Activated T-helper 9 cell treated with anti-CD3 and anti-CD28 coated beads, Interleukin-2, amount 50 U/mL, for 16 hours (primary cell): ENCODE measurements at places on chromosomes 5 and 9.

DNA sequence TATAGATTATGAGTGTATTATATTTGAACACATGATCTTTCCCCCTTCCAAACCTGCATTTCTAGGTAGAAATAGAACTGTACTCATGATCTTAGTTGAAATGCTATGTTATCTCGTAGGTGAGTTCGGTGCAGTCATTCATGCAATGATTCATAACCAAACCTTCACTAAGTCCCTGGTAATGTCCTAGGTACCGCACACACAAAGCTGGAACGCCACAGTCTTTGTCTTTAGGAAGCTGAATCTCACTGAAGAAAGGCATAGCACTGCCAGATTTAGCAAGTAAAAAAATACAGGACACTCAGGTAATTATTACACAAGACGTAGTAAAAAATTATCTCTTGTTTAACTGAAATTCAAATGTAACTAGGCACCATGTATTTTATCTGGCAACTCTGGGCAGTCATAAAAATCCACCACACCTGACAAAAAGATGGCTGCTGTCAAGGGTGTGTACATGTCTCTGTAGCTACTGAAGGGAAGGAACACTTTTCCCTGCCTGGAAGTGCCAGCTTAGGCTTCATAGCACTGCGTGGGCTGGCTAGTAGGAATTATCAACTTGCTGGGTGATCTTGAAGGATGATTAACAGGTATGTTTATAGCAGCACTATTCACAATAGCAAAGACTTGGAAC lies 28.0 kb upstream of the TXN start:
- DNase-seq, result no peak

DNA sequence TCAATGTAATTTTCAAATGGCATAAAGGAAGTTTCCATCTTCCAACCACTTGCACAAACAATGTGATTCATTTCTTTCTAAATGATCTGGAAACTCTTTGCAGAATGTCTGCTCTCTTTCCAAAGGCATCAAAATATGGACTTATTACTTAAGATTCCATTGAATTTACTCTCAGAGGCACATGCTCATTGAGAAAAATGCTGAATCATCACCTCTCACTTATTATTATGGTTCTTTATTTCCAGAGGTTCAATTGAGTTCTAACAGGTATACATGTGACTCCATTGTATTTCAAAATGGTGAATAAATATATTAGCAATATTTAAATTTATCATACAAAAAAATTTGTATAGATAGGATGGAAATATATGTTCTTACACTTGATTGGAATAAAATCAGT lies 1140.6 kb downstream of the EFNA5 start:
- DNase-seq, result no peak

GRCh38 chr5:149936700-149937091 lies 7.9 kb downstream of the PDE6A start:
- no peak for DNase-seq

GRCh38 chr5:956941-957747 lies 51.5 kb upstream of the NKD2 start:
- no peak for DNase-seq

DNA sequence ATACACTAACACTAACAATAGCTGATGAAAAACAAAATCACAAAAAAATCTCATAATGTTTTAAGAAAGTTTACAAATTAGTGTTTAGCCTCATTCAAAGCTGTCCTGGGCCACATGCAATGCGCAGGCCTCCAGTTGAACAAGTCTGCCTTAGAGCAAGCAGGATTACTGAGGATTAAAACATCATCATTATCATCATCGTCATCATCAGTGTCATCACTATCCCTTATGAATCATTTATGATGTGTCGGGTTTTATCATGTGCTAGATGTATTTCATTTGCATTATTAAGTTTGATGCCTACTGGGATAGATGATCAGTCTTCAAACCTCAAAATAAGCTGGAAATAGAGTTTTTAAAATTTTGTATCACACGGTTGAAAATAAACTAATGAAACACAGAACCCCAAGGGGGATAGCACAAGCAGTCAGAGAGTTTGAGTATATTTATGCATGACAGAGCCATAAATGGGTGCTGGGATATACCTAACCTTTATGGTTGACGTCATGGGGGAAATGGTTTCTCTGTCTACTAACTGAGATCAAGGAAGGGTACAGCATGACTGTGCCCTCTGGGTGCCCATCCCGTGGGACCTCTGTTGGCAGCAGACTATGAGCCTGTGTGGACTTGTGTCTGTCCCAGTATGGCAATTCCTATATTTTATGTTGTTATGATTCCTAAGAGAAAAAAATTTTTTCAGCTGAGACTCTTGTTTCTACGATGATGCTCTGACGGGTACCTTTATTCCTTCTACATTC lies 150.3 kb upstream of the ADRA1B start:
- no peak for DNase-seq

- DNase-seq, result no peak
Measured at GRCh38 chr5:134873494-134873893, 677 bp upstream of the TXNDC15 start.

GRCh38 chr5:141685591-141685990 lies 3.6 kb upstream of the ARAP3 start:
- no peak for DNase-seq

- DNase-seq, result no peak
Measured at GRCh38 chr5:109563739-109564138, 126.0 kb upstream of the MAN2A1 start.

DNA sequence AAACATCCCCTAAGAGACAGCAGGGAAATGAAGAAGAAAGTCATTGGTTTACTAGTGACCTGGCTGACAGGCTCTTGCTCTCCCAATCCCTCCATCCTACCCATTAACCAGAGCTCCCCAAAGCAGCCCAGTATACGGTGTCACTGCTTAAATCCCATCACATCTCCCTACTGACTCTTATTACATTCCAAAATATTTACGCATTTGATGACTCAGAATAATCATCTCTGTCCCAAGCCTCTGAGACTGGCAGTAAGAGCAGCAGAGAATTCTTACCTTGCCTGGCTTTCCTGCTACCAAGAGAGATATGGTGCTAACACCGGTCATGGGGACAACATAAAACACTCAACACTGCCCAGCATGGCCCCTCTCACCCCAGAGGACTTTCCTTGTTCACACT lies 20.2 kb upstream of the WHRN start:
- DNase-seq, result no peak

- no peak for DNase-seq
Measured at GRCh38 chr5:91925249-91925648, 542.1 kb upstream of the ARRDC3 start.

GRCh38 chr5:99054972-99055371 lies 126.2 kb upstream of the CHD1 start:
- DNase-seq, result no peak

DNA sequence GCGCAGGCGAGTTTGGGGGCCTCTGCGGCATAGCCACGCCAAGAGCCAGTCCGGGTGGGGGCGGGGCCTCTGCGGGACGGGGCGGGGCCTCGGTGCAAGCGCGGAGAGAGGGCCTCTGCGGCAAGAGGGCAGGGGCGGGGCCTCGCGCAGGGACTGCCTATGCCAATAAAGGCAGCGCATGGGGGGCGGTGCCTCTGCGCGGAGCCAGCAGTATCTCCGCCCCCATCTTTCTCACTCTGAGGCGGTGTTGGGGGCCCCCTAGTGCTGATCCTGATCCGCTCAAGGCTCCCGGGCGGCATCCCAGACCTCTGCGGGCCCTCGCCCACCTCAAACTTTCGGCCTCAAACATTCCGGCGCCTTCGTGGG lies 9.2 kb upstream of the GPRIN1 start:
- peak; percentile 63 for DNase-seq

GRCh38 chr5:176621661-176622079 lies 8.7 kb downstream of the SNCB start:
- DNase-seq, result no peak

GRCh38 chr9:128419061-128419925 lies 1.4 kb upstream of the CERCAM start:
- no peak for DNase-seq

DNA sequence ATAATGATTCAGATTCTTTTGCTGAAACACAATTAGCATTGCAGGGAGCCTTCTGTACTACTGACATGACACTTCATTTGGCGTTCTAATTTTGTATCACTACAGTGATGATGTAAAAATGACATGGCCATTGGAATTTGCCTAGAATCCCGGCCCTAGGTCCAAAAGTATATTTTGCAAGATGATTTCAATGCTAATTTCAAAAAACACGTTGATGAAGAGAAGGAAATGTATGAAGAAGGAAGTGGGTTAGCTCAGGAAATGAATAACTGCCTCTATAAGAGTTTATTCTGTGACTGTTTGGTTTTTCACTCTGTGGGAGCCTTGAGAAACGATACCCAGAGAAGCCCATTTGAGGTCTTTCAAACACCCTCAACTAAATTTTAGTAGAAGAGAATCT lies 59.3 kb downstream of the OSTF1 start:
- no peak for DNase-seq

GRCh38 chr9:136672431-136673087 lies 9.8 kb downstream of the EGFL7 start:
- no peak for DNase-seq

DNA sequence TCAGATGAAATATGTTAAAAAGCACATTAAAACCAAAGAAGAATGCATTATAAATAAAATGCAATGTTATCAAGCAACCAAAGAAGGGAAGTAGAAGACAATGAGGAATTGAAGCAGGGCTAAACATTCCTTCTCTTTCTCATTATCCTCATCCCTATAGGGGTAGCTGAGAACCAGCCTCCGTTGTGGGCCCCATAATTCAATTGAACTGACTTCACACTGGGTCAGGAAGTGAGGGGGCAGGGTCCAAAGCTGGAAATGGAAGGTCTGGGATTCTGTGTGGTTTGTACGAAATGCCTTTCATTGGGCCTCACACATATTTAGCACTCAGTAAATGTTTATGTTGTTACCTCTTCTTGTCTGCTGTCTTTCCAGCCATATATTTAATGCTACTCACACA lies 220.4 kb upstream of the CD180 start:
- DNase-seq, result no peak

DNA sequence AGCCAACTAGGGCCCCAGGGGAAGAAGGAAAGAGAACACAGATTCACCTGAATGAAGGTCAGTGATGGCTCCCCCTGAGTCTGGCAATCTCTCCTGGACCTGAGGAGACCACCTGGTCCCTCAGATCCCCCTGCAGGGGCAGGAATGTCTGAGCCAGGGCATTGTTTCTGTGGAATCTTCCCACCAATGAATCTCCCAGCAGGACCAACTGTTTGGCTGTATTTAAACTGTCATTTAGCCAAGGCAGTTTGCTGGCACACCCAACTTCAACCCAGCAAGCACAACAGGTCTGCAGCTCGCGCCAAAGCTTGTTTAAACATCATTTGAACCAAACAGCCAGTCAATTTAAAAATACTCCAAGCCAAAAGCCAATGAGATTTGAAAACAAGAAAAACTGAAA lies 92.6 kb downstream of the SH3TC2 start:
- DNase-seq, result no peak

DNA sequence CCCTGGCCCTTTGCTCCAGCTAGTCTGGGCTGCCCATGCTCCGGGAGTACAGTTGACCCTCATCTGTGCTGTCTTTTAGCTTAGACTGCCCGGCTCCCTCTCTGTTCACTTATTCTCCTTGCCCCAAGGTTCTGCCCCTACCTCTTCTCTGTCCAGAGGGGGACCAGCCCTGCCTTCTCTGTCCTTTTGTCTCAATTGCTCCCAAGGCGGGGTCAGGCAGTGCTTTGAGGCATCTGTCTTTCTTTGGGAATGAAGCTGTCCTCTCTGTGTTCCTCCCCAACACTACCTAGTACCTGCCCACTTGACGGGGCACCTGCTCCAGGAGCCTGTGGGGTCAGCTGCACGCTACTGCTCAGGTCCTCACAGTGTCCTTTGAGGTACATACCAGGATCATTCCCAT lies 59.3 kb downstream of the PSD2 start:
- no peak for DNase-seq

GRCh38 chr9:110078604-110079003 lies 129.4 kb downstream of the C9orf152 start:
- DNase-seq, result no peak

DNA sequence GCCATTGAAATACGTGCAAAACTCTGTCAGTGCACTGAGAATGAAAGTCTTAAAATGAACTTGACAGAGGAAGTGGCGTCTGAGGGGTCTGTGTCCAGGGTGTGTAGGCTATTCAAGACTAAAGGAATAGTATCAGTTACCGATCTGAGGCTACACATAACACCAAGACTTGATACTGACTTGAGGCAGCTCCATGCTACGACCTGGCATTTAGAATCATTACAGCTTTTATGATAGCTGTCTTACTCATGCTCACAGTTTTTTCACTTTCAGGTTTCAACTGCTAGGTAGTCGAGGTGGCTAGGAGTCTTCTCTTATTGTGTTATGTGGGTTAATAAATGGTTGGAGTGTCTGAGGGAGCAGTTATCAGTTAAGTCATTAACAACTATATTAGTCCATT lies 92.8 kb upstream of the SLCO6A1 start:
- DNase-seq, result no peak

DNA sequence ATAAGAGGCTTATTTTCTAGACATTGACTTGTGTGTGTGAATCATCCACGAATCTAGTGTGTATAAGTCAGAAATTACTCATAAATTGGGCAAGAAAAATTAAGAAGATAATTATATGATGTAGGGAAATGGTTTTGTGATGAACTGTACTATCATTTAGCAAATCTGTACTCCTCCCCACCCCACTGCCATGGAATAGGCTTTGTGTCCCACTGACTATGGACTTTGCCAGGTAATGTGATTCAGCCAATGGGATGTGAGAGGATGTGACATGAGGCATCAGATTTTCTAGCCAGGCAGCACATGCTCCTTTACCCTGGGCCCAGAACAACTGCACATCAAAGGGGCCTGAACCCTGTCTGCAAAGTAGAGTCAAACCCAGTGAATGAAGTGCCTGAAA lies 406.6 kb downstream of the CTNND2 start:
- DNase-seq, result no peak

- no peak for DNase-seq
Measured at GRCh38 chr5:24142341-24142740, 502.4 kb downstream of the CDH10 start.

DNA sequence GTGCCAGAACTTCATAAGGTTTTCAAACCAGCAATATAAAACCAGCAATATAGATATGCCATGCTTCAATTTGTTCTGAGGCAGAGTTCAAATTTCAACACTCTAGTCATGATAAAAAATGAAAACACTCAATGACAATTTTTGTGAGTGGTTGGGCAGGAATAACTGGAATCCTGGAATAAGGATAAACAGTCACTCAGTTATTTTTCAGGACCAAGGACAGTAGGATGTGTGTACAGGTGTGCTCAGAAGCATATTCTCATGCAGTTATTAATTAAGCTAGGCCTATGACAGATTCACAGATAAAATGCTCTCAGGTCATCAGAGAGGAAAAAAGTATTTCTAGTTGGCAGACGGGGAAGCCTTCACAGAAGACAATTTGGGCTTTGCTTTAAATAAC lies 117.3 kb upstream of the PPP2R2B start:
- no peak for DNase-seq

DNA sequence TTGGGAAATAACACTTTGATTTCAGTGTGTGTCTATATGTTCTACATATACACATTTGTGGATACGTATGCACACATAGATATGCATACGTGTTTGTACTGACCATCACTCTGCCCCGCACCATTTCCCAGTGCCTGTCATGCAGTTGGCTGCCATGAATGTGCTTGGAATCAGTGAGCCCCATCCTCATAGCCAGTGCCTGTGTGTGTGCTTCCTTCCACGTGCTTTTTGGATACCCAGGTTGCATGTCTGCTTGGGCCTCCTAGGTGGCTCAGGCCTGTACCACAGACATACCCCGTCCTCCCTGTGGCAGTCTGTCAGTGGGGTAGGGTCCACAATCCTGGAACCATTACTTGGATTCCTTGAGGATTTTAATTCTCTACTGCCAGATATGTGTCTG lies 243.6 kb downstream of the FANCC start:
- no peak for DNase-seq
